ENCODE measurements at places on chromosomes 7 and 10. TPM values are rescaled to one million over a fixed set of nuclear protein-coding genes. Genes with fewer than 3 reads are reported as not detected.

GRCh38 chr10:52420656-52421055 lies 106.6 kb downstream of the DKK1 start:
- no peak for DNase-seq

DNA sequence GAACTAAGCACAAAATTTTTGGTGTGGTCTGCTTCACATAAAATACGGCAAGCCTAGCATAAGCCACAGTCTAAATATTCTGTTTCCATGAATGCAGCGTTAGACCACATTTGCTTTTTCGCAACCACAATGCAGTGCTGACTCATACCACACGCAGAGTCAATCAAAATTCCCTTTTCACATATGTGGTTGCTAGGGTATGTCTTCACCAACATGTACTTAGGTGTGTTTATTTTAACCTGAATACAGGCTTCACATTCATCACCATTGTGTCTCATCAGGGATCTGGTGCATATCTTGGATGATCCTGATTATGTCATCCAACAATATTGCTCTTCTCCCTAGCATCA lies 90.8 kb downstream of the CHN2 start:
- no peak for DNase-seq

DNA sequence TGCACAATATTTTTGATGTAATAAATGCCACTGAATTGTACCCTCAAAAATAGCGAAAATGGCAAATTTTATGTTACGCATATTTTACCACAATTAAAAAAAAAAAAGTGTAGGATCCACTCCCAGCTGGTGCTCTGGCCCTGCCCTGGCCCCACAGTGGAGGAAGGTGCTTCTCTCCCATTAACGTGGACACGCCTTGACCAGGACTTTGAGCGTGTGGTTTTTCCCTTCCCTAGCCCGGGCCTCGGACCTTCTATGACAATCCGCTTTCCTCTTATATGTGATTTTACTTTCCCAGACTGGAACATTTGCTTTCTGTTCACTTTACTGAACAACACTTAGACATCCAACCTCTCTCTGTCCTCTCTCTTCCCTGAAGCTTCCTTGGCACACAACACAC lies 29.7 kb upstream of the OCM start:
- DNase-seq: no peak

- DNase-seq: no peak
Measured at GRCh38 chr10:74855439-74855838, 29.0 kb downstream of the KAT6B start.

DNA sequence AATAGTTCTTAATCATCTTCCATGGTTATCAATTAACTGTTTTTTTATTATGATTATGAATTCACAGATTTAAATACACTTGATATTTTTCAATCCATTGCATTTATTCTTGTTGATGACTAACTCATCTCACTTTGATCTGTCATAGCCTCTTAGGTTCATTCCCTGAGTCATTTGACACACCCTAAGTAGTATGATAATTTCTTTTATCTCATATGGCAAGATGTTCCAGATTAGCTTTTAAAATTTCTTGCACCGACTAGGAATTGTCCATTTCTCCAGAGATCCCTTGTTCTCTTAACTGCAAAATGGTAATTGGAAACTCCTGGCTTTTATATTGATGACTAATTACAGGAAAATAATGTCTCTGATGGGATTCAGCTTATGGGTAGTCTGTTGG lies 87.6 kb upstream of the CCDC6 start:
- DNase-seq: no peak

DNA sequence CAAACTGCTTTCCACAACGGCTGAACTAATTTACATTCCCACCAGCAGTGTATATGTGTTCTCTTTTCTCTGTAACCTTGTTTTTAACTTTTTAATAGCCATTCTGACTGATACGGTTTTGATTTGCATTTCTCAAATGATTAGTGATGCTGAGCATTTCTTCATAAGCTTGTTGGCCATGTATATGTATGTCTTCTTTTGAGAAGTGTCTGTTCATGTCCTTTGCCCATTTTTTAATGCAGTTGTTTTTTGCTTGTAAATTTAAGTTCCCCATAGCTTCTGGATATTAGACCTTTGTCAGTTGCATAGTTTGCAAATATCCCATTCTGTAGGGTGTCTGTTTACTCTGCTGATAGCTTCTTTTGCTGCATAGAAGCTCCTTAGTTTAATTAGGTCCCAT lies 6.1 kb downstream of the ZNF786 start:
- DNase-seq: no peak

The TMEM26 gene
- 6.6 TPM for polyA plus RNA-seq

The NPSR1 gene
- polyA plus RNA-seq: 0.09 TPM

The TMEM196 gene
- not detected for polyA plus RNA-seq

The ZNF503 gene
- polyA plus RNA-seq: 89.0 TPM

Data from left renal cortex interstitium (tissue), 4 donors.